ENCODE measurements at places on chromosomes 4 and X. TPM values are rescaled to one million over a fixed set of nuclear protein-coding genes. Genes with fewer than 3 reads are reported as not detected.

S100G gene
- polyA plus RNA-seq = not detected

PRR32 gene
- not detected for polyA plus RNA-seq

TLR3 gene
- 11.2 TPM for polyA plus RNA-seq

TRPC5OS gene
- 0.12 TPM for polyA plus RNA-seq

BEND2 gene
- polyA plus RNA-seq = 0.08 TPM

CPZ gene
- 33.1 TPM for polyA plus RNA-seq

GRCh38 chr4:82626251-82626868, 64.6 kb upstream of the TMEM150C start:
- no peak for DNase-seq

DNA sequence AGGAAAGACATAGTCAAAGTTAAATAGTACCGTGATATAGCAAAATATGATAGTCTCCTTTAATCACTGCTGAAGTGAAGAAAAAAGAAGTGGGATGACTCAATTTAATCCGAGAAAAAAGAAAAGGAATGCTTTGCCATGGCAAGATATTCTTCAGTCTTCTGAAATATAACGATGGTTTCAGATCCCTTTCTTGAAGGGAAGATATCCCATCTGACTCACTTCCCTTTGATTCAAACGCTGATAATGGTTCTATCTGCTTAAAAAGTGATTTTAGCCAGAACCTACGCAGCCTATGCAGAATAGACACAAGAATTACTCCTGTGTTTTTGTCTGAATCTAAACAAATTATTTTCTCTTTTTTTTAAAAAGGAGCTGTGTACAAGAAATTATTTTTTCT, 68.1 kb upstream of the FTHL17 start:
- DNase-seq = no peak

DNA sequence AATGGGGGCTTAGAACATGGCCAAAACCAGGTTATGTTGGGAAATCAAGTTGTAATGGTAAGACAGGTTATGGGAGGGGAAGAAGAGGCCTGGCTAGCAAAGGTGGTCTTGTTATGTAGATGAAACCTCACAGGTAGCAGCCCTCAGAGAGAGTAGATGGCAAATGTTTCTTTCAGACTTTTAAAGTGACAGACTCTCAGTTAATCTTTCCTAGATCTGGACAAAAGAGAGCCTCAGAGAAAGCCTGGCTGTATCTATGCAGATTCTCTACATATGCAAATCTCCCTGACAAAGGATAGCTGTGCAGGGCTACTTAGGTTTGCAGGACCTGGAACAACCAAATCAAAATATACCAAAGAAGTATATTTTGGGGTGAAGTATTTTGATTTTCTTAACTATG, 284.1 kb upstream of the AMOT start:
- no peak for DNase-seq

- DNase-seq = no peak
Measured at GRCh38 chr4:131531087-131531486, 1618.0 kb upstream of the PCDH10 start.

DNA sequence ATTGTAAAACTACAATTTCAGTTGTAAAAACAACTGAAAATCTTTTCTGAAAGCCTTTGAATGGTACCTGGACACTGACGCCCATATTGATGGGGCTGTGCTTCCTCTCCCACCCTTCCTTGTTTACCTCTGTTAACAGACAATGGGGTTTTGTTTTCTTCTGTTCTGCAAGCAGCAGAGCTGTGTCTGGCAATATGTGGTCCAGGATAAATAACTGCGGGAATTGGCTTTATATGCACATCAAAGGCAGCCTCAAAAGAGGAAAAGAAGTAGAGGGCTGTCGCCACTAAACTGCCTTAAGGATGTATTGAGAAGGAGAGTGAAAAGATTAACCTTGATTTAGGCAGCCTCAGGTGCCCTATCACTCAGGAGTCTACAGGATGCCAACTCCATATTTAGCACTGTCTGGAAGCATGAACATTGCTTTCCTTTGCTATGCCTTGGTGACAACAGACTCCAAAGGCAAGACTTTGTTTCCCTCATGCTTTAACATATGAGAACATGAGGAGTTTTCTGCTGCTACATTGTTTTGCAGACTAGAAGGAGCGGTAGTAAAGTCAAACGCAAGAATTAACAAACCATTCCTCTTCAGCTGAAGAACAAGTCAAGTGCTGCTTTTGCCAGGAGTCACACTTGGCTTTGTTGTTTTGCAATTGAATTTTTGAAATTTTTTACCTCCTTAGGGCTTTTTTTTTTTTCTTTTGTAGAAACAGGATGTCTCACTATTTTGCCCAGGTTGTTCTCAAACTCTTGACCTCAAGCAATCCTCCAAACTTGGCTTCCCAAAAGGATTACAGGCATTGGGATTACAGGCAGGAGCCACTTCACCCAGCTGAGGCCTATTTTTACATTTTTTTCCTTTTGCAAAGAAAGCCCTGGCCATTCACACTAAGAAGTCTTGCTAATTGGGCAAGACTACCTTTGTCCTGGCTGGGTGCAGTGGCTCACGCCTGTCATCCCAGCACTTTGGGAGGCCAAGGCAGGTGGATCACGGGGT, 3.0 kb downstream of the IL21 start:
- DNase-seq = no peak

GRCh38 chr4:55675196-55675793, 39.2 kb upstream of the NMU start:
- DNase-seq = no peak

DNA sequence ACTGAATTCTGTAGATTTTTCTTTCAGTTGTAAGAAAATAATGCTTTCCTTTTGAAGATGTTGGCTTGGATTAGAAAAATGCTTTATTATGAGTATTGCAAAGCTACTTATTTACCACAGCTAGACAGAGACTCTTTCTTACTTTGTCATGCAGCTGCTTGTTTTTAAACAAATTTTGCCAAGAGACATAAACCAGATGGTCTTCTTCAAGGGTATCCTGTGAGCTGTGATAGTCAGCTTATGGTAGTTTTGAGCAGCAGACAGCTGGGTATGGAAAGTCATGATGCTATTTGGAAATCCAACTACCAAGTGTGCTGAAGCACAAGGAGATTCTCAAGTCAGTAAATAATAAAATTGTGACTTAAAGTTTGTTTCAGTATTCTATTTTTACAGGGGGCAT, 941.5 kb downstream of the DMD start:
- DNase-seq = no peak

GRCh38 chr4:47222276-47222675, 190.9 kb downstream of the GABRB1 start:
- DNase-seq = no peak

DNA sequence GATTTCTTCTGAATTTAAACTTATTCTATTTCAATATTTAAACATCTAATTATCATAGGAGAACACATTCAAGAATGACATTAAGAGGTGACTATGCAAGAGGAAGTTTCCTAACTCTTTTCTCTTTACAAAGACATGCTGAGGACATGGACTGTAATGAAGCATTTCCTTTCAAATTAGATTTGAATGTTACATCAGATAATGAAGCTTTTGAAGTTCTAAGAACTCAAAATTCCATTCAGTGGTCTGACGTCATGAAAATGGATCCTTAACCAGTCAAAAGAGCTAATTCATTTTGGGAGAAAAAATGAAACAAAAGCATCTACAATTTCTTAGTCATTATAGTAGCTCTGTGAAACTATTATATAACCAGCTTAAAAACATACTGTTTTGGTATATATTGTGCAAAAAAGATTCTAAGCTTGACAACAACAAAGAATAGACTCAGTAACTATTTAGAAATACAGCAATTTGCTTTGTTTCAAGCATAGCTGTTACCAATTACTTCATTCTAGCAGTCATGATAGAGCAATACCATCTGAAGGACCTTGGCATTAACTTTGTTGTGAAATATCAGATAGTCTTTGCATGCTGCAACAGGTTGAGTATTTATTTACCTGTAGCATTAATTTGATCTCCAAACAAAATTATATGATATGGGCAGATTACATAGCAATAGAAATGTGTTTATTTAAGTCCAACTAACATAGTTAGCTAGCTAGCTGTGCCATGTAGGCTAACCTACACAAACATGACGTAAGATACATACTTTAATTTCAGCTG, 13.7 kb upstream of the DTHD1 start:
- no peak for DNase-seq

DNA sequence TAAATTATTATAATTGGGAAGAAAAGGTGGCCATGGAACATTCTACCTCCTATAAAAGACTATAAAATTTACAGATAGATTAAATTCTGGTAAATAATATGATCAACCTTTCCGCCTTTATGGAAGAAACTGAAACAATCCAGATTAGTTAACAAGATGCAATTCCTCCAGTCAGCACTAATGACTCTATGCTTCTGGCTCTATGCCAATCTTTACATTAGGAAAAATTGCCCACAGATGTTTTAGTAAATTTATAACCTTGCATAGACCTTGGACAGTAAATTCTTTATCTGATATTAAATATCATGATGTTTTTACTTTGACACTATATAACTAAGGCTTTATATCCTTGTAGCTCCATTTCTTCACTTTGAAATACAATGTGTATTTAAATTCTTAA, 2302.5 kb downstream of the ARAP2 start:
- no peak for DNase-seq

GRCh38 chr4:106172861-106173260, 143.1 kb downstream of the TBCK start:
- DNase-seq = no peak

DNA sequence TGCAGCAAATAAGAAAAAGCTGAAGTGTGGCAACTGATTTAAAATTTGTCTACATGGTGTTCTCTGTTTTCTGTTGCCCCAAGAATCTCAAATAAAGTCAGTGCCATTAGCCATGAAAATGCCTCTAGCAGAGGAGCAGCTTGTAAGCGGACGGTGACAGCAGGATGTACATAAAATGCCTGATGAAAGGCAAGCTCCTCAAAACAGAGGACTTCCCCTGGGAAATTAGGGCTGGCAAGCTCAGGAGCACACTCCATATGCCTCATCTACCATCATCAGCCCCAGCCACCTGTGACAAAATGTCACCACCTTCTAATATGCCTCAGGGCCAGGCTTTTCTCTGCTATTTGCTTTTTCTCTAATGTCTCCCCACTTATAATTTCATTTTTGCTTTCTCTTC, 54.5 kb downstream of the ASB9 start:
- no peak for DNase-seq

- DNase-seq = no peak
Measured at GRCh38 chrX:123186801-123187200, 2.7 kb downstream of the GRIA3 start.

GRCh38 chr4:98639108-98639507, 19.3 kb downstream of the TSPAN5 start:
- no peak for DNase-seq

DNA sequence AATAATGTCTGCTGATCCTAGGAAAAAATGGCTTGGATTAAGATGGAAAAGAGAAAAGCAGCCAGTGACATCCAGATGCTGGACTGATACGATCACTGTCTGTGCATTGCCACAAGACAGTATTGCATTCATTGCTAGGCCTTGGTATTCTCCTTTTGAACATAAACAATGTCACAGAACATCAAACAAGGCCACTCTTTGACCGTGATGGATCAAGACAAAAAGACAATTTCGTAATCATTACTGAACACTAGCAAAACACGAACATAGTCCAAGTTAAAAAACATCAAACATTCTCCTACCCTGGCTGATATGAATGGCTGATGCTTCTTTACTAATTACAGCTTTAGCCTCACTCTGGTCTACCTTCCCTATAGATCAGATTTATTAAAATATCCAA, 374.1 kb upstream of the CXorf51B start:
- DNase-seq = no peak

DNA sequence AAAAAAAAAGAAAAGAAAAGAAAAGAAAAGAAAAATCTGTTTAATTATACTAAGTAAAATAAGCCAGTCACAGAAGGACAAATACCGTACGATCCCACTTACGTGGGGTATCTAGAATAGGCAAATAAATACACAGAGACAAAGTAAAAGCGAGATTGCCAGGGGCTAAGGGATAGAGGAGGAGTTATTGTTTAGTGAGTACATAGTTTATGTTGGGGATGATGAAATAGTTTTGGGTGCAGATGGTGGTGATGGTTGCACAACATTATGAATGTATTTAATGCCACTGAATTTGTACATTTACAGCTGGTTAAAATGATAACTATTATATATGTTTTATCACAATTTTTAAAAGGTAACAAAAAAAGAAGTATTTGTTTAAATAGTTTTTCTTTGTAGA, 7.1 kb downstream of the CA5B start:
- no peak for DNase-seq

DNA sequence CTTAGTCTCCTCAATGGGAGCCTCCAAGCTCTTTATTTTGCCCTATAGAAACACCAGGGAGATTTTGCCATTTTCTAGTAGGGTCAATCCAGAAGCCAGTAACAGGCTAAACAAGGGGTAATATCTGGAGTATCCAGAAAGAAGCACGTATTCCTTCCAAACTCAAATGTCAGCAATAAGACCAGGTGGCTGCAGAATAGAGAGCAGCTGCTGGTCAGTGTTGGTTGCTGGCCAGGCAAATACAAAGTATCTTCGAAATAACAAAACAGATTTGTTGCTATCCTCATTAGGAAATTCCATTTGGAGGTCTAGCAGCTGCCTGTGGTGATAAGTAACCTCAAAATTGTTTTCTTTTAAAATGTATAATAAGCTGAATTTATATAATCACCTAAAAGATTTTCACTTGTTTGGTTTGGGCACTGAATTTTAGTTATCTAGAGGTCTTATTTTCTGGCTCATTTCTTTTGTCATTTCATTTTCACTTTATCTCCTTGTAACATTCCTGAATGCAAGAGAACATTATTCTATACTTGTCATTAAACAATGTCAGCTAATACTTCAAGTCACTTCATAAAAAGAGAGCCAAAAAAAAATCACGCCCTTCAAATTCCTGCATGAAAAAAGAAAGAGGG, 320.6 kb downstream of the DTHD1 start:
- no peak for DNase-seq

All from right renal pelvis (tissue), 4 donors.